ENCODE measurements at places on chromosomes 11 and 22. TPM values are rescaled to one million over a fixed set of nuclear protein-coding genes. Genes with fewer than 3 reads are reported as not detected.

Gene FAM83F
- 1.4 TPM for total RNA-seq

DNA sequence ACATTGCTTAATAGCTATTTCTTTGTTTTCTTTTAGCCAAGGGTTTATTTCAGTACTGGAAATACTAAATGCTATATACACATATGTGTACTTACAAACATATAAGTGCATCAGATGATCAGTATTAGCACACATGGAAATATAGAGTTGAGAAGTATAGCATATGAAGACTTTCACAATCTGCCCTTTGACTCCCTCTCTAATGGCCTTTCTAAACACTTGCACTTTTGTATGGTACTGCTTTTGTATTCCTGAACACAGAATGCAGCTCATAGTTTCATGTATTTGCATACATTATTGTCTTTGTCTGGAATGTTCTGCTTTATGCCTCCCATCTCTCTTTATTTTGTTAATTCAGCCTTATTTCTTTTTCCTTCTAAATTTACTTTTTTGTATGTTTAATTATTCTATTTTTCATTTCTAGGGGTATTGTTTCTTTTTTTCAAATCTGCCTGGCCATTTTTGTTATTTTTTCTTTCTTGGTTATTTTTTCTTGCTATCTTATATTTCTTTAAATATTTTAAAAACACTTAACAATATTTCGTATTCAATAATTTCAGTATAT, 28.8 kb downstream of the ACER3 start:
- no peak for DNase-seq

GRCh38 chr11:123404676-123405075, 25.4 kb upstream of the GRAMD1B start:
- DNase-seq = no peak

Gene TRIM6
- total RNA-seq = not detected

Gene PDE3B
- 17.0 TPM for total RNA-seq

GRCh38 chr22:19397734-19398104, 33.8 kb downstream of the HIRA start:
- DNase-seq = no peak

GRCh38 chr11:61526956-61527731, 18.6 kb downstream of the LRRC10B start:
- no peak for DNase-seq

DNA sequence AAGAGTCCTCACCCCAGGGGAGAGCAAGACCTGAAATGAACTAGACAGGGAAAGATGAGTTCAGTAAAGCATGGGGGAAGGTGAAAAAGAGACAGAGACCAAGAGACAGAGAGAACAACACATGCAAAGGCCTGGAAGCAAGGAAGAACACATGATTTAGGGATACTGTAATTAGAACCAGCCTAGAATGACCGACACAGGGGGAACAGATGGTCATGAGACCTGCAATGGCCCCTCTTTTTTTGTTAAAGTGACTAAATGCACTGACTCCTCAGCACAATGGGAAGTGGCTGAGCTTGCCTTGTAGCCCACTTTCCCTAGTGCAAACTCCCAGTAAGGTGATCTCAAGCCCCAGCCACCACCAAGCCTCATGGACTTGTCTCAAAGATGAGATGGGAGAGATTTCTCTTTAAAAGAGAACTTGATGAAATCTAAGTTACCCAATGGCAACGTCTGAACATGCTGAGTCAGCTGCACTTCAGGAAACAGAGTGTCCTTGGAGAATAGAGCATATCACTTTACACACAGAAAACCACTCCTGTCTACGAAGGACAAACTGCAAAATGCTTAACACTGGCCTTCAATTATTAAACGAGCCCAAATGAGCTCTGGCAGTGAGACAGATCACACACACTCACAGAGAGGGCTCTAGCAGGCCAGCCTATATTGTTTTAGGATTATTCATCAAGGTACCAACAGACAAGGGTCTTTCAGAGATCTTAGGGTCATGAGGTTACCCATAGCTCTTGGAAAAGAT, 91.0 kb downstream of the SERGEF start:
- no peak for DNase-seq

Gene ROBO3
- 11.6 TPM for total RNA-seq

GRCh38 chr11:86955361-86956120, at the start of gene FZD4:
TSS of gene FZD4 (minus strand) at chr11:86955395. CDS start at chr11:86955085, 310 bp downstream.
- peak; percentile 9 for DNase-seq

Gene SPDYC
- not detected for total RNA-seq

Gene OR52N4
- not detected for total RNA-seq

GRCh38 chr22:47048123-47049077, 285.9 kb downstream of the TBC1D22A start:
- DNase-seq = no peak

Gene CD248
- 0.82 TPM for total RNA-seq

- DNase-seq = no peak
Measured at GRCh38 chr11:132913295-132913694, 619.0 kb downstream of the OPCML start.

DNA sequence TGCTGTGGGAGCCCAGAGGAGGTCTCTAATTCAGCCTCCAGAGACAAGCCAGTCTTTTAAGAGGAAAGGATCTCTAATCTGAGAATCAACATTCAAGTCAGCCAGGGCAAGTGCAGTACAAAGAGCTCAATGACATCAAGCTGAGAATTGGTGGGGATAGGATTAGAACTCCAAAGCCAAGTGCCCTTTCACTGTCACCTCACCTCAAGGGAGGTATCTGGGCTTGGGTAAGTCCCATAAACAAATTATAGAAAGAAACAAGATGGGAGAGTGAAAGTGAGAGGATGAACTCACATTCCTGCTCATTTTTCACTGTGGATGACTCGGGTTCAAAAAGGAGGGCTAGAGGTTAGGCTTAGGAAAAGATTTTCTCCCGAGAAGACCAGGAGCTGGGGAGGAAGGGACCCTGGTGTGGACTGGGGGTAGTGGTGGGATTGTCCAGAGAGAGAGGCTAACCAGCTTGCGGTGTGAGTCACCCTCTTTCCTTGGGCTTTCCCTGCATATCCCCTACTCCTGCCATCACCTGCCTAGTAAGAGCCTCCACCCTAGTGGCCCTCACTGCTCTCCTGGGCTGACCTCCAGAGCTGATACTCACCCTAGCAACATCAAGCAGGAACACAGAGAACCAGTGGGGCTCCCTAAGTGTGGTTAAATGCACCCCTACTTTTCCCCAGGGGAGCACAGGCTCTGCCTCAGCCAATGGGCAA, 70.4 kb downstream of the RRM1 start:
- DNase-seq = no peak

Gene OR52R1
- not detected for total RNA-seq

DNA sequence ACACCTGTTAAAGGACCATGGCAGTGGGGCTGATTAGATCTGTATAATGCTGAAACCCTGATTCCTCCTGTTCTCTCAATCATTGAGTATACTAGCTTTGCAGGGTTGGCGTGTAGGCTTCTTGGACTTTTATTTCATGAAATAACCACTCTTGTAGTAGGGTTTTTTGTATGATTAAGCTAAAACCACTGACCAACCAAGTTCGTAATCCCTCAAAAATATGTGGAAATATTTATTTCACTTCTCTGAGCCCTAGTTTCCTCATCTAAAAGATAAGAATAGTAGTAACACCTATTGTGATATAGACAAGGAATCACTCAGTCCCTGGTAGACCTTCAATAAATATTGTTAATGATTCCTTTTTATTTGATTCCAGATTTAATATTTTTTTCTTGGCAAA, 4.2 kb downstream of the API5 start:
- no peak for DNase-seq

Gene ASPHD2
- 10.4 TPM for total RNA-seq

GRCh38 chr11:81005595-81005994, 1564.8 kb upstream of the TENM4 start:
- no peak for DNase-seq

Gene MS4A2
- total RNA-seq = not detected

Gene HINFP
- 21.1 TPM for total RNA-seq

GRCh38 chr11:68940651-68941323, 37.1 kb downstream of the IGHMBP2 start:
- DNase-seq = no peak

Gene RCOR2
- 0.13 TPM for total RNA-seq

- DNase-seq = no peak
Measured at GRCh38 chr11:33256031-33256812, 959 bp upstream of the HIPK3 start.

GRCh38 chr22:40058265-40058664, 63.5 kb downstream of the FAM83F start:
- peak; percentile 15 for DNase-seq

Gene OR5A1
- not detected for total RNA-seq

DNA sequence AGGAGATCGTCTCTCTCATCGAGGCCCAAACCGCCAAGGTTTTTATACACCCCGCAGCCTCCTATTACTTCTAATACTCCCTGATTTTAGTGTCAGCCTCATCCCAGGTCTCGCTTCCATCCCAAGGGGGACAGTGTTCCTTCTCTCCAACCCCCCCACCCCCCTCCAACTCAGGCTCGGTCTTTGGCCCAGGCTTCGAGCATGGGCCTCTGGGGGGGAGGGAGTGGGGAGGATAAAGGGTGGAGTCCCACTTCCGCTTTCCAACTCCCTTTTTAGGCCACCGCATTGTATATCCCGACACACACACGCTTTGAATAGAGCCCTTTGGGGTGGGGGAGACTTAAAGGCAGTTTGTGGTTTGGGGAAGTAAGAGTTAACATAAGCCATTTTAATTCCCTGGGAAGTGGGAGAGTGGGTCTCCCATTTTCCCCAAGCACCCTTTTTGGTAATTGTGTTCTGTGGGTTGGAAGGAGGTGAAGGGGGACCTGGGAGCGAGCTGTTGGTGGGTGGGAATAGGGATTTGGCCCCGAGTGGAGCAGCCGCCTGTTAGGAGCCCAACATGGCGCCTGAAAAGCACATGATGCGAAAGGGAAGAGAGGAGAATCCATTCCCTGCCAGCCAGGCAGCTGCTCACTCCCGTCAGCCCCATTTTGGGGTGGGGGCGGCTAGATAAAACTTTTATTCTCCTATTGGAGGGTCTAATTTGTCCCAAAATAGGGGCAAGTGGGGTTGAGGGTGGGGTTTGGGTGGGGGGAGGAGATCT, 844 bp downstream of the PCF11 start:
- DNase-seq = peak; percentile 21

Gene MUC2
- total RNA-seq = 0.30 TPM

GRCh38 chr22:43628250-43628649, 183.9 kb downstream of the EFCAB6 start:
- DNase-seq = no peak

Gene MAFF
- 8.9 TPM for total RNA-seq

DNA sequence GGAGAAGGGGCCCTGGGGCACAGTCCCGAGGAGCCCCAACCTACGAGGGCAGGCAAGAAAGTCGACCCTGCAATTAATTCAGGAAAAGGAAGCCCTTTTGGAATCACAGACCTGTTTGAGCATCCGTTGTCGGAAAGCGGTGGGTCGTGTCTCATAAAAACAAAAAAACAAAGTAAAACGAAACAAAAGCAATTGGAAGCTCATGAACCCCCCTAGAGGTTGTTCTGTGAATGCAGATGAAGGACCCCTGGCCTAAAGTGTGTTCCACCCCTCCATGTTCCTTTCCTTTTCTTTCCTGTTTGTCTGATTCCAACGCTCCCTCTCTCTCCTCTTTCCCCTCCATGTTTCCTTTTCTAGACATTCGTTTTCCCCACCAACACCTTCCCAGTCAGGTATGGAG, 203.7 kb downstream of the GRIK4 start:
- no peak for DNase-seq

- DNase-seq = no peak
Measured at GRCh38 chr11:123924027-123924426, 15.4 kb upstream of the OR4D5 start.

DNA sequence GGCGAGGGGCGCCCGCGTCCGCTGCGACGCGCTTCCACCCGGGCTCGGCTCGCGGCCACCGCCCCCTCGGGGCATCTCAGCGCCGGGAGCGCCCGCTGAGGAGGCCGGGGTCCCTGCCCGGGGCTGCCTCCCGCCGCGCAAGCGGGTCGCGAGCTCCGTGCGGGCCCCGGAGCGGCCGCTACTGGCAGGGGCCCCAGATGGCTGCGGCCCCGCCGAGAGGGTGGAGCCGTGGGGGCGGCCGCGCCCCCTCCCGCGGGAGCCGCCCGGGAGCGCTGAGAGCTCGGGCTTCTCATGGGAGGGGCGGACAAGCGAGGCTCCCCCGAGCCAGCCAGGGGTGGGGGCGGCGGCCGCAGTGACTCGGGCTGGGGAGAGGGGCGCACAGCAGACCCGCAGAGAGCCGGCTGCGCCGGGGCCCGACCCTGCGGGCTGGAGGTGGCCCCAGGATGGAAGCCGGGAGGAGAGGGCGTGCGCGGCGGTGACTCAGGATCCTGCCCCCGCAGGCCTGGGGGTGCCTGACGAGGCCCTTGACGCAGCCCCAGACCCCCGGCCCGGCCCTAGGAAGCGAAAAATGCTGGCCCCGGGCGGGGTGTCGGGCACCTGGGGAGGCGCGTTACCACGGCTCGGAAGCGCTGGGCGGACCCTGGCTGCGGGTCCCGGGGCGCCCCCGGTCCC, 603 bp upstream of the ZFTA start:
- peak; percentile 36 for DNase-seq

GRCh38 chr11:114586797-114587196, 8.8 kb downstream of the NXPE4 start:
- DNase-seq = no peak

- DNase-seq = no peak
Measured at GRCh38 chr22:40517631-40518030, 118.9 kb downstream of the MRTFA start.

DNA sequence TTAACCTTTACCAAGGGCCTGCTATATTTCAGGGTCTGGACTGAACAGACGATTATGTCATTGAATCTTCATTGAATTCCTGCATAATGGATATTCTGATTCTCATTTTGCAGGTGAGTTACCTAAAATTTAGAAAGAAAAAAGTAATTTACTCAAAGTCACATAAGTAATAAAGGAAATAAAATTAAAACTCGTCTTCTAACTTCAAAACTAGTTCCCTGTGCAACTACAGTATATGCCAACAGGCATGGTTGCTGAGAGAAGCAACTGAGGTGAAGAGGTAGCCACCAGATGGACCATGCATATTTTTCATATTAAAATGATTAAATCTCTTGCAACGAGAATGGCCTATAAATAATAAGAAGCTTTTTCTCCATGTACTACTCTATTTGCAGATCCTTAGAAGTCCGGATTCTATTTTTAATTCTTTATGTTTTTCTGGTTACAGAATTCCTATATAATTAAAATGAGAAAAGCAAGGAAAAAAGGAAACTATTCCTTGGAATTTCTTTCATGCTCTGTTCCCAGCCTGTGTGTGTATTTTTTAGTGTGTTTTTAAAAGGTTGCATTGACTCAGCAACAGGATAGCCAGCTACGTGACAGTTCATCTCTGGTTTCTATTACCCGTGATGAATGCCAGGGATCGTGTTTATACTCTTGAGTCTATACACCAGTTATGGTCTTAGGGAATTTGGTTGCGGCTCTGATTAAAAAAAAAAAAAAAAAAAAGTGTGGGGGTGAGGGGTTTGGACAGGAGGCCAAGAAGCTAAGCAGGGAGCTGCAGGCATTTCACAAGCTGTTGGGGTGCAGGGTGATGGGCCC, 186.8 kb downstream of the ETS1 start:
- no peak for DNase-seq

- DNase-seq = no peak
Measured at GRCh38 chr11:60700689-60701468, 1.5 kb downstream of the MS4A8 start.

- DNase-seq = no peak
Measured at GRCh38 chr22:49381595-49382450, 445.9 kb downstream of the BRD1 start.

All from activated T-cell treated with anti-CD3 and anti-CD28 coated beads, Interleukin-2, amount 50 U/mL, for 4 hours (primary cell).